Fibroblast of skin of scalp (primary cell): ENCODE measurements at places on chromosomes 7 and 10.
A peak's percentile ranks its signal among the peaks of the same experiment; 100 is the strongest.

- no peak for DNase-seq
Observed at GRCh38 chr10:71304914-71305313, 14.1 kb upstream of the SLC29A3 start.

DNA sequence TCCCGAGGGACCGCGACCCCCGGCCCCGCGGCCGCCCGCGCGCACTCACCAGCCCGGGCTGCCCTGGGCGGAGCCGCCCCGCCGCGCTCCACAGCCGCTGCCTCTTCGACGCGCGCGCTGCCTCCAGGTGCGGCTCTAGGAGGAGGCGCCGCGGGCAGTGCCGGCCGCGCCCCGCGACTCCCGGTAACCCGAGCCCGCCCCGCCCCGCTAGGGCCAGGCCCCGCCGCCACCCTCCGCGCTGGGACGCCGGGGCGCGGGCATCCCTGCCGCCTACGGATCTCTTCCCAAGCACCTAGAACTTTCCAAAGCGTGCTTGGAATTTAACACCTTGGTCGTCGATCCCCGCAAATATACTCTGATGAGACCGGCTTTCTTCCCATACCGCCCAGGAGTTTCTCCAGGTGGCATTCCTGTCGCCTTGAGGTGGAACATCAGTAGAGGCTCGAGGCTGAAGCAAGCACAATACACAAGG lies at the start of gene SLC26A5:
Gene SLC26A5, minus strand, starts transcription at position 159 of the 472 bp plus-strand sequence. CDS start 24,693 bp downstream, outside the sequence.
- DNase-seq, result no peak

- peak; percentile 67 for DNase-seq
Observed at GRCh38 chr10:59606551-59606961, 103.1 kb downstream of the SLC16A9 start.

DNA sequence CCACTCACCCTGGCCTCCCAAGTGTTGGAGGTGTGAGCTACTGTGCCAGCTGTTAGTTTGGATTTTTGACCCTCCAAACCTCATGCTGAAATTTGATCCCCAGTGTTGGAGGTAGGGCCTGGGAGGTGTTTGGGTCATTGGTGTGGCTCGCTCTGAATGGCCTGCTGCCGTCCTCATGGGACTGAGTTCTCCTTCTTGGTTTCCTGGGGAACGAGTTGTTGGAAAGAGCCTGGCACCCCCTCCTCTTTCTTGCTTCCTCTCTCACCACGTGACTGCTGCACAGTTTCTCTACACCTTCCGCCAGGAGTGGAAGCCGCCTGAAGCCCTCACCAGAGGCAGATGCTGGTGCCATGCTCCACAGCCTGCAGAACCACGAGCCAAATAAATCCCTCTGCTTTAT lies 253.5 kb downstream of the PHTF2 start:
- DNase-seq, result no peak

- DNase-seq, result peak; percentile 51
Observed at GRCh38 chr7:27179503-27180430, 5.3 kb downstream of the HOXA11 start.

GRCh38 chr7:33888166-33888565 lies 17.2 kb upstream of the BMPER start:
- no peak for DNase-seq

GRCh38 chr7:77460057-77460486 lies 43.9 kb upstream of the GSAP start:
- no peak for DNase-seq

DNA sequence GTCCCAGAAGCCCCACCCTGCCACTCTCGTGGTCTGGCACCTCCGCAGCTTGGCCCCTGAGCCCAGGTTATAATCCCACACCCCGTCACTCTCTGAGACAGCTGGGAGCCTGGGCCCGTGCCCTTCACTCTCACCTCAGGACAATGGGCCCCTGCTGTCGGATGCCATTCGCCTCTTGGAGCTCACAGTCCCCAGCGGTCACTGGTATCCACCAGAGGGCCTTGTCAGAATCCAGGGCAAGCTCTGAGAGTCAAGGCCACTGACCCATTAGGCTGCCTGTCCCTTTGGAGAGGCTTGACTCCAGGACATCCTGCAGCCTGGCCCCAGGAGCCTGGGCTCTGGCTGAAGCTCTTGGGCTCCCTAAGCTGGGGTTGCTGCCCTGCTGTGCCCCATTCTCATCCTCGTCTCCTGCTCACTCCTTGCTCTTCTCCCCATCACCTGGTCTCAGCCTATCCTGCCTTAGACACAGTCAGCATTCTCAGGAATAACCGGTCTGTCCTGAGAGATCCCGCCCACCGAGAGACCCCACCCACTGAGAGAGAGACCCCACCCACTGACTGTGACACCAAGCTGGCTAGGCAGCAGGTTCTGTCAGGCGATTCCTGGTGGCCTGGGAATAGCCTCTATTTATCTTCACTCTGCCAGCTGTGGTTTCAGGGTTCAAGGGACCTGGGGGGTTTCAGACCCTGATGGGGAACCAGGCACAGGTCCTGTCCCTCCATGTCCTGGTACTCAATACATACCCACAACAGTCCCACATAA lies 27.7 kb downstream of the CPXM2 start:
- DNase-seq, result no peak

- DNase-seq, result no peak
Observed at GRCh38 chr7:27689591-27690164, 27.0 kb upstream of the HIBADH start.

DNA sequence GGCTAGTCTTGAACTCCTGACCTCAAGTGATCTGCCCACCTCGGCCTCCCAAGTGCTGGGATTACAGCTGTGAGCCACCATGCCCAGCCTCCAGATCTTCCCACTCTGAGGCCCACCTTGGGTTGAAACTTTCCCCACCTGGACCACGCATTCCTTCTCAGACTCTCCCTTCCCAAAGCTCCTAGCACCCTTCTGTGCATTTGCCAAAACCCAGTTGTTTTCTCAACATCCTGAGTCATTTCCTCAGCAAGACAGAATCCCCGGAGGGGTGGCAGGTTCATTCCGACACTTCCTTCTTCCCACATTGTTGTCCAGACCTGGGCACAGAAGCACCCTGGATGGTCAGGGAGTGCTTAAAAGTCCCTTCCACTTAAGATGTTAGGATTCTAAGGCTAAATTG lies 28.9 kb downstream of the BAG3 start:
- DNase-seq, result peak; percentile 58

GRCh38 chr10:119981826-119982225 lies 89.3 kb downstream of the SEC23IP start:
- no peak for DNase-seq

- peak; percentile 58 for DNase-seq
Observed at GRCh38 chr7:108497082-108497725, 28.7 kb downstream of the PNPLA8 start.

DNA sequence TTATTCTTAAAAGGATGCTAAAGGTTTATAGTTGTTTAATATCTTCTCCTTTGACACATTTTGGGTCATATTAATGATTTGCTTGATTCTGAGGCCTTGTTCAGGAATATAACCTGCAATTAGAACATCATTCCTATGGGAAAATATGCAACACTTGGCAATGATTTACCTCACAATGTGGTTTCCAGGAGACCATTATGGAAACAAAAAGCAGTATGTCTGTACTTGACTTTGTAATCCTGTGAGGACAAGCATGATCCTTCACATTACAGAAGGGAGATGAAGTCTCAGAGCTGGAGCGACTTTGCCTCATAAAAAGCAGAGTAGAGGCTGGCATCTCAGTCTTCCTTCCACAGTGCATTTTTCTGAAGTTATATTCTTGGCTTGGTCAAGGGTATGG lies 57.0 kb upstream of the CDCA7L start:
- no peak for DNase-seq

DNA sequence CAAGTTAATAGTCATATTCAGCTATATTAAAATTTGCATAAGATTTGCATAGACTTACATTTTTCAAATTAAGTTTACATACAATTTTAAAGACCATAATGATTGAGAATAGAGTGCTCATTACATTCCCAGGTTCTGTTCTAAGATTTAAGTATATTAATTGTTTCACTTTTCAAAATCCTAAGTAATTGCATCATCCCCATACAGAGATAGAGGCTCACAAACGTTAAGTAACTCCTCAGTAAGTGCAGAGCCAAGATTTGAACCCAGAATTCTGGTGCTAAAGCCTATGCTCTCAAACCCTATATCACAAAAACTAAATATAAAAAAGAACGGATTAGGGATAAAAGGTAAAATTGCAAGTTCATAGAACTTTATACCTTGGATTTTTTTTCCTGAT lies 2.1 kb downstream of the ITIH5 start:
- DNase-seq, result no peak

DNA sequence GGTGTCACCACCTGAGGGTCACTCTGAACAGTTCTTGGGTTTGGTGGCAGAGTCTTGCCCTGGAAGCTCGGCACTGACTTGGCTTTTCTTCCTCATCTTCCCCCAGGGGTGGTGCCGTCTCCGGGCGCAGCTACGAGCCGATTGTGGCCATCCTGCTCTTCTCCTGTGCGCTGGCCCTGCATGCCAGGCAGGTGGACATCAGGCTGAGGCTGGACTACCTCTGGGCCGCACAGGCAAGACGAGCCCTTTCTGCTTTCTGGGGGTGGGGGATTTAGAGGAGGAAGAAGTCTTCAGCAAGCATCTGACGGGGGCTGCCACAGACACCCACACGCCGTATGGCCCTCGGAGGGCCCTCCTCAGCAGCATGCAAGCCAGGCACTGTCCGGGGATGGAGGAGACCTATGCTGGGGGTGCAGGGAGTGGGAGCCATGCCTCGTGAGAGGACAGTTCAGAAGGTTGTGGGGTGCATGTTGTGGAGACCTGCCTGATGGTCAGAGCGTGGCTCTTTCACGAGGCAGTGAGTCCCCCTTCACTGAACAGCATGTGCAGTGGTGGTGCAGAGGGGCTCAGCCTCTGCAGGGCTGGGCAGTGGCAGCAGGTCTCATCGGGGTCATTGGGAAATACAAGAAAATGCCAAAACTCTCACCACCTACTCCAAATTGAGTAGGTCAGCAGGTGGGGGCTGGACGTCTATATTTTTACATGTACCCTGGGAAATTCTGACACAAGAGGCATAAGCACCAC lies 112.4 kb downstream of the ADCY1 start:
- DNase-seq, result no peak

- DNase-seq, result no peak
Observed at GRCh38 chr10:19294233-19294632, 245.6 kb downstream of the MALRD1 start.

DNA sequence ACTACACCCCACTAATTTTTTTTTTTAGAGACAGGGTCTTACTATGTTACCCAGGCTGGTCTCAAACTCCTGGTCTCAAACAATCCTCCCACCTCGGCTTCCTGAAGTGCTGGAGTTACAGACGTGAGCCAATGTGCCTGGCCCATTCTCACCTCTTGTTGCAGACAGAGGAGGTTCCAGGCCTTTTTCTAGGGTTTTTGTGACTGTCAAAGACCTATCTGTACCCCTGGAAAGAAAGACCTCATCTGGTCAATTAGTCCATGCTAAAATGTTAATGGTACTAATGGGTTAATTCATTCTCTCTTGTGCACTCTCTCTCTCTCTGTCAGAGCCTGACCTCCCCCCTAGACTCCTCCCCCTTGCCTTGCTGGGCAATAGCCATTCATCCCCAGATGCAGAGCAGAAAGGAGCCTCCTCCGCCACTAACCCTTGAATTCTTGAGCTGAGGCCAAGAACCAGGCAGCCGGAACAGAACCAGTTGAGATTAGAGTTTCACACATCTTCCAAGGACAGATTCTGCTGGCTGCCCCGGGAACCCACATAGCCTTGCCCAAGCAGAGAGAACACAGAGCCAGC lies 209.7 kb downstream of the SKIDA1 start:
- DNase-seq, result peak; percentile 84

DNA sequence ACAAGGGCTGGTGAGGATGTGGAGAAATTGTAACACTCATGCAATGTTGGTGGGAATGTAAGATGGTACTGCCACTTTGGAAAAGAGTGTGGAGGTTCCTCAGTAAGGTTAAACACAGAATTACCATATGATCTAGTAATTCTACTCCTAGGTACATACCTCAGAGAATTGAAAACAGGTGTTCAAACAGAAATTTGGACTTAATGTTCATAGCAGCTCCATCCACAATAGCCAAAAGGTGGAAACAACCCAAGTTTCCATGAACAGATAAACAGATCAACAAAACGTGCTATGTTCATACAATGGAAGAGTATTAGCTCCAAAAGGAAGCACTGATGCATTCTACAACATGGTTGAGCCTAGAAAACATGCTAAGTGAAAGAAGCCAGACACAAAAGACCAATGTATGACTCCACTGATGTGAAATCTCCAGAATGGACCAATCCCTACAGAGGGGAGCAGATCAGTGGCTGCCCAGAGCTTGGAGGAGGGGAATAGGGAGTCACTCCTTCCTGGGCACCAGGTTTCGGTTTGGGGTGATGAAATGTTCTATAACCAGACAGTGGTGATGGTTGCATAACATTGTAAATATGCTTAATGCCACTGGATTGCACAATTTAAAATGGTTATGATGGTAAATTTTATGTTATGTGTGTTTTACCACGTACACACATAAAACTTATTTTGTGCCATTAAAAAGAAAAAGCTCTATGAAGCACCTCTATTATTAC lies 5.7 kb upstream of the WDR86 start:
- DNase-seq, result no peak

GRCh38 chr7:42315631-42316030 lies 78.6 kb upstream of the GLI3 start:
- DNase-seq, result peak; percentile 96

GRCh38 chr7:126026421-126027088 lies 1096.9 kb upstream of the POT1 start:
- no peak for DNase-seq

DNA sequence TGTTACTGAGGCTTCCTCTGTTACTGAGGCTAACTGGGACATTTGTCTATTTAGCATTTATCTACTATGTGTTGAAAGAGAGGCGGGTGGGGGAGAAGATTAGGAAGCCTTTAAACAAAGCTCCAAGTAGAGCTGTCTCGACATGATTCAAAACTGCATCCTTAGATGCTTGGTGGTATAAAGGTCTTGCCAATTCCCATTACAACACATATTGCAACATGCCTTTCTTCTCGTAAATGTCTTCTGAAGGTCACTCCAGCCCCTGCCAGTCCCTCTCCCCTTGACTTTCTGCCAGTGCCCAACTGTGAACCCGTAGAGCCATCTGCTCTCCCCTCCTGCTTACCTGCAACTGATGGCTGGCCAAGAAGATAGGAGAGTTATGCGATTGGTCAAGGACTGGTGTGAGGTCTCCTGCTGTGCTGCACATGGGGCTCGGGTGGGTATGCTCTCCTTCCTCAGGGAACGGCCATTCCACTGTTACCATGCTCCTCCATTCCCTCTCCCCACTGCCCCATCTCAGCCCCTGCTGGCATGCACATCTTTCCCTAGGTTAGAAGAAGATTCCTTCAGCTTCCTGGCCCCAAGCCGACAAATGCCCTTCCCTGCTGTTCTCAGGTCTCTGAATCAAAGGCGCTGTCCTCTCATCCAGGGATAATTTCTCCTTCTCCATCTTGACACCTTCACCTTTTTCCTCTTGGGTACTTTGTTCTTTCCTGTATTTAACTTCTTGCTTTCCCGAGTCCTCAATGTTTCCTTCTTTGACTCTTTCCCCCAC lies 43.6 kb upstream of the ZNF32 start:
- peak; percentile 47 for DNase-seq

GRCh38 chr7:7221599-7222038 lies 39.3 kb downstream of the C1GALT1 start:
- peak; percentile 86 for DNase-seq
